Aorta (tissue), 5 donors: ENCODE measurements at places on chromosomes 11 and 22. TPM values are rescaled to one million over a fixed set of nuclear protein-coding genes. Genes with fewer than 3 reads are reported as not detected.

DNA sequence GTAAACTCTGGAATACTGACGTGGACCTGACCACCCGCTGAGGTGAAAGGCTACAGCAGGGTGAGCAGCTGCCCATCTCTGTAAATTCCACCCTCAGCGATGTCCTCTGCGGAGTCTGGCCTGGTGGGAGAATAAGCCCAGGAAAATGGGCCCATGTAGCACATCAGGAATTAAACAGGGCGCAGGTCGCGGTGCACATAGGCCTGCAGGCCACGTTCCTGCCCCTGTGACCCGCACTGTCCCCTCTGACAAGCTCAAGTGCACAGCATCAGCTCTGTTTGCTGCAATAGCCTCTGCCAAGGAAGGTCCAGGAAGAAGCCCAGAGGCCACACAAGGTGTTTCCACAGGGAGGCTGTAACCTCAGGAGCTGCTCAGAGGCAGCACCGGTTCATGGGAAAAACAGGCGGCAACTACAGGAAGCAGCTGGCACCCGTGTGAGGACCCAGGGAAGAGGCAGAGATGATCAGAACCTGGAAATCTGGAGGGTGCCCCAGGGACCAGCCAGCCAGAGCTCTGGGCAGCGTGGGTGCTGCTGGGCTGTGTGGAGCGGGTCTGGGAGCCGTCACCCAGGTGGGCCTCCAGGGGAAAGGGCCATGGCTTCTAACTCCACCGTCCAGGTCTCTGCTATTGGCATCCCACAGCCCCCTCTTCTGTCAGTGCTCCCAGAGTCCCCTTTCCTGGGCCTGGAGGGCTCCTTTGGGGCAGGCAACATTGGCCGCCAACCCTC lies 808 bp upstream of the IFITM2 start:
- no peak for DNase-seq

- DNase-seq = no peak
These were observed 69.1 kb downstream of the MICAL2 start for GRCh38 chr11:12179531-12179930.

- DNase-seq = no peak
These were observed 62.4 kb downstream of the PARVG start for GRCh38 chr22:44242946-44243724.

GRCh38 chr11:109706945-109707344 lies 285.0 kb downstream of the C11orf87 start:
- DNase-seq = no peak

DNA sequence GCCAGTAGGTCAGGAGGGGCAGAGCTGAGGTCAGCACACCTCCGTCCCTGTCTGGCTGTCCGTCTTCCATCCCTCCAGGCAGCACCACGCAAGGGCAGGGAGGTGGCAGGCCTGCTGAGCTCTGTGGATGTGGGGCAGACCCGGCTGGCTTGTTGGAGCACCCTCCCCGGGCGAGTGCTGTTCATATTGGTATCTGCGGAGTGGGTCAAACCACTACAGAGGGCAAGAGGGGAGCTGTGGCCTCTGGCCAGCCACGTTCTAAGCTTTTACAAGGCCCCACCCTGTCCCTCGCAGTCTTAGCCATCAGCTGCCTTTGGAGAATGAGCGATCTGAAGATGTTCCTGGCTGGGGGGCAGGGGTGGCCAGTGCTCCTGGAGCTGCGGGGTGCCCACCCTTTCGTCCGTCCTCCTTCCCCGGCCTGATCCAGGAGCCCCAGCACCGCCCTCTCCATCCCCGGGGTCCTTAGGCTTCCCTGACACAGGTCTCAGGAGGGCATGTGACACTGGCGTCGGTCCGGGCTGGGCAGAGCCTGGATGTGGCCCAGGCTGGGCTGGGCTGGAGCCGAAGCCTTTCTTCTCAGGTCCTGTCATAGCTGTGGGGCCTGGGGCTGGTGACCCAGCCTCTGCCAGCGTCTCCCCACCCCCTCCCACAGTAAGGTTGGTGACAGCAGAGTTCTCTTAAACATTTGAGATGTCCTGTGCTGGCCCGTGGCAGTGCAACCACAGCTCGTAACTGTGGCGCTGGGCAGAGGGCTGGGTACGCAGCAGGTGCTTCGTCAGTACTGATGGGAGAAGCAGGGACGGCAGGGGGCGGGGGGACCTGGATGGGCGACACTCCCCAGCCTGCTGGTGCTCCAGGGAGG lies 31.7 kb upstream of the GRAMD4 start:
- peak; percentile 71 for DNase-seq

DNA sequence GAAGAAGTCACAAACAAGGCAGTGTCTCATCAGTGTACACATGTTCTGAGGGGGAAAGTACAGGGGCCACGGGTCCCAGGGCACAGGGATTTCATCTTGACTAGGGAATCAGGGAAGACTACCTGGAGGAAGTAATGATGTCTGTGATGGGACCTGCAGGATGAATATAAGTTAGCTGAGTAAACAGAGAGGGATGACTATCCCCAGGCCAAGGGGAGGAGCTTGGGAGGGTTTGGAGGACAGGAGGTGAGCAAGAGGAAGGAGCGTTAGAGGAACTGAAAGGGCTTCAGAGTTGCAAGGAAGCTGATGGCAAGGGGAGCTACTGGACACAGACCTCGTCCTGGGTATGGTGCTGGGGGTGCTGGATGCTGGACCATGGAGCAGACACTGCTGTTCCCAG lies 56.4 kb downstream of the TRAF6 start:
- DNase-seq = no peak

DNA sequence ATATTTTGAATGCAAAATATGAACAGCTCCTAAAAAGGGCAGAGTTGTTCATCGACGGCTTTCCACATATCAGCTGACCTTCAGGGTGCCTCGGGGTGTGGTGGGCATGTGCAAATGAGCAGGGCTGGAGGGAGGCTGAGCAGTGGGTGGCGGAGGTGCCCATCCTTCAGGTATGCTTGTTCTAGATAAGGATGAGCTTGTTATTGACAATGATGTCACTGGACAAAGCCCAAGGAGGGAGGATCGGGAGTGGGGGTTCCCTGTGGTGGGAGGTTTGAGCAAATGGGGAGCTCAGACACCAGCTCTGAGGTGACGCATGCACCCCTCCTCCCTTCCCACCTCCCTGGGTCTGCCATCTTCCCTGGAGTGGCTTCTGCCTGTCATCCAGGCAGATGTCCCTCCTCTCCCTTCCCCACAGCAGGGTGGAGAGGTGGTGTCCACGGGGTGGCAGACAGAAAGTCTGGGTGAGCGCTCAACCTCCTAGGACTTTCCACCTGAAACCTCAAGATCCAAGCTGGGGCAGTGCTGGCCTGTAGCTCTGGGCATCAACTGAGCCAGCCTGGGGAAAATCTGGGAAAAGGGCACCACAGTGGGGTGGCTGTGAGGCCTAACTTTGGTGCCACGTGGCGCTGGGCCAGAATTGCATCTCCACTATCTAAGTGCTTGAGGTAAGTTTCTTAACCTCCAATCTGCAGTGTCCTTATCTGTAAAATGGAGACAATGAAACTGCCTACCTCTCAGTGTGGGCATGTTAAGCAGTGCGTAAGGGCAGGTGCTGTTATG lies 106.3 kb upstream of the THY1 start:
- DNase-seq = no peak

- DNase-seq = no peak
These were observed 2.1 kb upstream of the RBM4 start for GRCh38 chr11:66636411-66636810.

The OR51B4 gene
- total RNA-seq = not detected

DNA sequence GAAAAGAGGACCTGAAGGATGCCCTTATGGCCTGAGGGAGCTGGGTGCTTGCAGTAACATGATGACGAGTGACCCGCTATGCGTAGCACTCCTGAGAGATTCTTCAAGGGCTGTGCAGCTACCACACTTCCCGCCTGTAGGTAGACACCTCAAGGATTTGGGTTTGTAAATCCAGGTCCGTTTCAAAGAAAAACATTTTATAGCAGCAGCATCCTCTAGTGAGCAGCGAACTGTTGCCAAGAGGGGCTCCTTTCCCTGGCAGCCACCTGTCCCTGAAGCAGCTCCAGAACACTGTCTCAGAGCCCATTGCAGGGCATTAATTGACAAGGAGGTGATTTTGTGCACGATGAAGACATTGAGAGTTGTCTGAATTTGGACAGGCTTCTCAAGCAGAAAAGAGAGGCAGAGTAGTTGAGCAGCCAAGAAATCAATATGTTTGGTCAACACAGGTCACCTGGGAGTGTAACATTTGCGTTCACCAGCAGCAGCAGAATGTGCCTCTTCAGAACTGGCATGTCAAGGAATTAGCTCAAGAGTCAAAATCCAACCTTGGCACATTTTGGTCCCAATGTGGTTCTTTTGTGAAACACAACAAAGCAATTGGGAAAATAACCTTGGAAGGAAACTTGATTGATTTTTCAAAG lies 209.8 kb upstream of the MTNR1B start:
- DNase-seq = no peak

- DNase-seq = no peak
These were observed 4.7 kb downstream of the MPEG1 start for GRCh38 chr11:59207988-59208451.

GRCh38 chr11:65915101-65915820 lies 3.6 kb downstream of the C11orf68 start:
- DNase-seq = no peak

The SMC1B gene
- not detected for total RNA-seq

DNA sequence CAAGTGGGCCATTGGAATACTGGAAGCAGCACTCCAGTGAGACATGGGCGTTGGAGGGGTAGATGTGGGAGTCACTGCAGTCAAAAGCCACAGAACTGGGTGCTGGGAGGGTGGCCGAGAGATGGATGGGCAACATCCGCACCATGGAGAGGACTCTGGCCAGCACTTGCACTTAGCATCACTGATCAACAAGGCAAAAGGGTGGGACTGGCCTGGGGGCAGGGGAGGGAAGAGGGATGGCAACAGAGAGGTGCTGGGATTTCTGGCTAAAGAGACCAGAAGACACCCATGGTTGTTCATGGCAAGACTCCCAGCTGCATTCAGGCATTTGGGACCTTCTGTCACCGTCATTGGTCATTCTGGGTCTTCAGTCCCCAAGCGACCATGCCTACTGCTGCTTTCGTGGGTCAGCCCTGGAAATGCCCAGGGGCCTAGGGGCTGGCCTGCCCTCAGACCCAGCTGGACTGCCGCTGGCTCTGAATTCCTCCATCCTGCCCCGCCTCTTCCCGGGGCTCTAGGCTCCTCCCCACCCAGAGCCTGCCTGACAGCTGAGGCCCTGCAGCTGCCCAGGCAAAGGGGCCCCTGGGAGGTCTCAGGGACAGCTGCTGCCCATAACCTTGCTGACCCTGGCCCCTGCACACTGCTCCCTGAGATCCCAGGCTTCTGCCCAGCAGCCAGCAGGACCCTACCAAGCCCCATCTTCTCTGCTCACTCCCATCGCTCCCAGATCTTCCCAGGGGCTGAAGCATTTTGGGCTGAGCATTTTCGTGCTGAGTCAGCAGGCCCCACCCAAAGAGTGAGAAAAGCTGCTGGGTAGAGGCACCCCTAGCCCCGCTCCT lies 13.0 kb upstream of the CDC42EP2 start:
- no peak for DNase-seq

- peak; percentile 28 for DNase-seq
These were observed 1388.0 kb downstream of the BRD1 start for GRCh38 chr22:48439560-48440135.

GRCh38 chr11:131064373-131064991 lies 148.2 kb upstream of the SNX19 start:
- DNase-seq = no peak

DNA sequence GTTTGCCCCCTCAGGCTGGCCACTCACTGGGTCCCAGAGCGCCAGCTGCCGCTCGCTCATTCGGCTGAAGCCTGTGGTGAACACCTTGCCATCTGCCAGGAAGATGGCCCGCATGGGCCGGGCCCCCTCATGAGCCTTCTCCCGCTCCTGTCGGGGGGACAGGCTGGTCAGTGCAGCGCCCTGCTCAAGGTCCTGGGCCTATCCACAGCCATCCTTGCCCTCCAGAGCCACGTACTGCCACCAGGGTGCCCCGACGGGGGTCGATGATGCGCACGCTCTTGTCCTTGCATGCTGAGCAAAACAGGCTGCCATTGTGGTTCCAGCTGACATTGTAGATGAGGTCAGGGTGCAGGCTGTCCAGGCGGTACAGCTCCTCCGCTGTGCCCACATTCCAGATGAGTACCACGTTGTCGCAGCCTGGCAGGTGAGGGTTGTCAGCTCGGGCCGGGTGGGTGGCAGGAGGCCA lies 2.1 kb downstream of the CORO1B start:
- DNase-seq = no peak

GRCh38 chr11:112294688-112295340 lies 34.2 kb upstream of the PLET1 start:
- no peak for DNase-seq
